ENCODE measurements at places on chromosomes 5 and 9.

GRCh38 chr5:151449839-151450238, 2.4 kb downstream of the SLC36A1 start:
- no peak for DNase-seq

DNA sequence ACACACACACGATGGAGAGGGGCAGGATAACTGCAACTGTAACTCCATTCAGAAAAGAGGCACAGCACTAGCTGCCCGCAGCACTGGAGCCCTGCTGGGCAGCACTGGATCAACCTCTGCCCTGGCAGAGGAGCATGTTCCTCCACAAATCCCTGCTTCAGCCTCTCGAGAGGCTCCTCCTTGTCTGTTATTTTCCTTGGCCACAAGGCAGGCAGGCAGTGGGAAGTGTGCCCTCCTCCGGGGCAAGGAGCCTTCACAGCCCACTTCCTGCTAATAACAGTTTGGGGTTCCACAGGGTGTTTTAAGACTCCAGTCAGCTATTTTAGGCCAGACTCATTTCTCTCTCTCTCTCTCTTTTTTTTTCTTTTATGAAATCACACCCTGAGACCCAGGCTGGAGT, 11.8 kb downstream of the FXN start:
- DNase-seq: no peak

GRCh38 chr5:127280491-127281220, 9.9 kb upstream of the MEGF10 start:
- no peak for DNase-seq

GRCh38 chr9:74122661-74123060, 374.5 kb upstream of the RORB start:
- DNase-seq: no peak

All from thyroid gland (tissue), 4 donors.